Activated naive CD4-positive, alpha-beta T cell treated with Interleukin-2 at 50 U/mL for 16 hours (primary cell): ENCODE measurements at places on chromosomes 11 and 22.

GRCh38 chr22:27919942-27920755 lies 1.1 kb upstream of the PITPNB start:
- no peak for DNase-seq

- no peak for DNase-seq
These were observed 1.9 kb downstream of the BANF1 start for GRCh38 chr11:66004186-66004585.

- no peak for DNase-seq
These were observed 243.3 kb upstream of the B3GAT1 start for GRCh38 chr11:134655189-134655989.

GRCh38 chr11:74278721-74279161 lies 32.7 kb downstream of the P4HA3 start:
- no peak for DNase-seq

GRCh38 chr22:17945156-17945887 lies 79.0 kb downstream of the MICAL3 start:
- no peak for DNase-seq

GRCh38 chr22:37375801-37376200 lies 51.5 kb downstream of the ELFN2 start:
- no peak for DNase-seq

DNA sequence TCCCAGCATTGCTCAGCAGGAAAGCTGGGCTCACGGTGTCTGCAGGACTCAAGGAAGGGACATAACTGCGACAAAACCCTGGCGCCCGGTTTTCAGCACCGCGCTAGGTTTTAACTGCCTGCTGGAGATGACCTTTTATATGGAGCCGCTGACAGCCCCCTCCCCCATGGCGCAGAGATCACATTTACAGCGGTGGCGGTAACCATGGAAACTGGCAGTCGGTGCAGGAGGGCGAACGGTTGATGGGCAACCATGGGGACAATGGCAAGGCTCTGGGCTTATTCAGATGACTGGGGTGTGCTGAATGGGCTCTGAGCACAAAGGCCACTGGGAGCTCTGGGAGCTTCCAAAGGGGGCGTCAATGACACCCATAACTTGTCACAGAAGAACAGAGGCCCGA lies 37.2 kb downstream of the CELSR1 start:
- no peak for DNase-seq

- DNase-seq, result no peak
These were observed 130.5 kb upstream of the ANO3 start for GRCh38 chr11:26201411-26201810.

- DNase-seq, result no peak
These were observed 8.8 kb downstream of the TANGO2 start for GRCh38 chr22:20029550-20030225.

GRCh38 chr22:20487715-20488114 lies 7.9 kb downstream of the KLHL22 start:
- DNase-seq, result no peak

DNA sequence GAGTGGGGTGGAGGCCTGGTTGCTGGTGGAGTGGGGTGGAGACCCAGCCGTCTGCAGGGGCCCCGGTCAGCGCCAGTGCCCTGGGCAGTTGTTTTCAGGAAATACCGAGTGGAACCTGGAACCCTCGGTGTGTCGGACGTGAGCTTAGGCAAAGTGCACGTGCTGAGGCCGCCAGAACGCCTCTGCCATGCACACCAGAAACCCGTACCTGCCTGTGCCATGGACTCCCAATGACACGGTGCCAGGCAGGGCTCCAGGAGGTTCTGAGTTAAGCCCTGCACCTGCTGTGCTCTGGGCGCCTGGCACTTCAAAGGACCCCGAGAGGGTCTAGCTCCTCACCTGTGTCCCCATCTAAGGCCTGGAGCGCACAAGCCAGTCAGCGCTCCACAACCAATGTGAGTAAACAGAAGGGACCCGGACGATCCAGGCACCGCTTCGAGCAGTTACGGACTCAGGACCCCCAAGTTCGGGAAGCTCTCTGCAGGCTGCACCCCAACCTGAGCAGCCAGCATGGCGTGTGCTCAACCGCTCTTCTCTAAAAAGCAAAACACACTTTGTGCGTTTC lies 12.3 kb downstream of the TOLLIP start:
- DNase-seq, result no peak

DNA sequence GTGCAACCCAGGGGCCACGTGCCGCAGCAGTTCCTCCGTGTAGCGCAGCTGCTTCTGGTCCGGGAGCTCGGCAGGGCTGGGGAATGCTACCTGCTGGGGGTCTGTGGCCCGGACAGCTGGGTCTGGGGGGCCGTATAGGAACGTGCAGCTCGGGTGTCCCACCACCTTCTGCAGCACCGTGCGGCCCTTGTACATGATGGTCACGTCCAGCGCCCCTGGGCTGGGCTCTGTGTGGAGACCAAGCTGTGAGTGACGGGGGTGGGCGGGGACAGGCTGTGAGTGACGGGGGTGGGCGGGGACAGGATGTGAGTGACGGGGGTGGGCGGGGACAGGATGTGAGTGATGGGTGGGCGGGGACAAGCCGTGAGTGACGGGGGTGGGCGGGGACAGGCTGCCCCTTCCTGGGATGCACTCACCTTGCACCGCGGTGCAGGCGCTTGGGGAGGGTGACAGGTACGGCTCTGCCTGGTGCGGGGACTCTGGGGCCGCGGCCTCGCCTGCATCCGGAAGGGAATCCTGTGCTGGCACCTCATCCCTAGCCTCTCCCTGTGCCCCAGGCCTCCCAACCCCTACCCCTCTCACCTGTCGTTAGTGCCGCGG lies 2.3 kb downstream of the IRF7 start:
- DNase-seq, result peak; percentile 76

GRCh38 chr11:107857550-107858216 lies 904 bp downstream of the SLC35F2 start:
- no peak for DNase-seq

DNA sequence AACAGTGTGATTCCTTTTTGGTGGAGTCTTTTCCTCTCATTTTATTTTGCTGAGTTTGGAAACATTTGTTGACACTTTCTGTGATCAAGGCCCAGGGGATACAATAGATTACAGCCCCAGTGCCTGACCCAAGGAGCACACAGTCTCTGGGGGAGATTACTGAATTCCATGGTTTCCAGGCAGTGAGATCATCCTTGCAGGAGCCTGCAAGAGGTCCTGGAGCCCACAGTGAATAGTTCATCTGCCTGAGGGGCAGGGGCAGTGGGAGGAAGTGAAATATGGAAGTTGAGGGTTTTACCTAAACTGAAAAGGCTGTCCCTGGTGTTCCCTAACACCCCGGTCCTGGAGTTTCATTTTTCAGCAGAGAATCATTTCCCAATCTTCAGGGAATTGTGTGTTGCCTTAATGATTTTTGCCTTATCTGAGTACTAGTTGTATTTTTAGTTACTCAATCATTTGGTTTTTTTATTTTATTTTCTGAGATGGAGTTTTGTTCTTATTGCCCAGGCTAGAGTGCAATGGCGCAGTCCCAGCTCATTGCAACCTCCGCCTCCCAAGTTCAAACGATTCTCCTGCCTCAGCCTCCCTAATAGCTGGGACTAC lies 7.7 kb downstream of the CCS start:
- DNase-seq, result no peak

- no peak for DNase-seq
These were observed 4.8 kb downstream of the TST start for GRCh38 chr22:37014415-37014806.

DNA sequence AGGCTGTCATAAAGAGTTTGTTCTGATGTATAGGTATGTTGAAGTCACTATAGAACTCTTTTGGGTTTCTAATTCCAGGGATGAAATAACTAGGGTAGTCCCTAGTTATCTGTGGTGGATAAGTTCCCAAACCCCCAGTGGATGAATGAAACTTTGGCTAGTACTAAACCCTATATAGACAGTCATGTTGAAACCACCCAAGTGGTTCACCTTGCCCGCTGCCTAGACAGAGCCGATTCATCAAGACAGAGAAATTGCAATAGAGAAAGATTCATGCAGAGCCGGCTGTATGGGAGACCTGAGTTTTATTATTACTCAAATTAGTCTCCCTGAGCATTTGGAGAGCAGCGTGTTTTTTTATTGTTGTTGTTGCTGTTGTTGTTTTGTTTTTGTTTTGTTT lies 23.8 kb upstream of the NUCB2 start:
- DNase-seq, result no peak

DNA sequence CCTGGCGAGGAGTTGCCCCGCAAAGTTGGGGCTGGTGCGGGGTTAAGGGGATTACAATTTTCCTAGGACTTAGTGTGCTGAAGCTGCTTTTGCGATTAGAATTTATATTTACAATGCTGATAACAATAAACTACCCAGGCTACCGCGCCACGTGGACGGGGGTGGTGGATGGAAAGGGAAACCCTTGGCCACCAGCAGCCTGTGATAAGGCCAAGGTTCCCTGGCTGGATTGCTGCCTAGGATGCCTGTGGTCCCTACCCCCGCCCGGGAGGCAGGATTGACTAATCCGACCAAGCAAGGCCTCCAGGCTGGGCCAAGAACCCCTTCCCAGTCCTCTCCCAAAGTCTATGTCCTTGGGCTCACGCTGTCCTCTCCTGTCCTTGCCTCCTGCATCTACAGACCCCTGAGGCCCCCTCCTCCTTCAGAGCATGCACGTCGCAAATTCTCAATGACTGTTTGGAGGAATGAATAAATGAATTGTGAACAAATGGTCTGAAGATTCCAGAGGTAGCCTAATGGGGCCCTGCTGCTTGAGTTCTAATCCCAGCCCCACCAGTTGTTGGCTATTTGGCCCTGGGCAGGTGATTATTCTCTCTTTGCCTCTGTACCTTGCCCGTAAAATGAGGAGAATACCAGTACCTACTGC lies 7.6 kb upstream of the CHKA start:
- DNase-seq, result no peak

- DNase-seq, result no peak
These were observed 3.1 kb downstream of the EED start for GRCh38 chr11:86247608-86248007.

- no peak for DNase-seq
These were observed 1.9 kb downstream of the KCNQ1 start for GRCh38 chr11:2446590-2447252.

GRCh38 chr11:110908401-110909105 lies 196.3 kb upstream of the ARHGAP20 start:
- no peak for DNase-seq

GRCh38 chr11:34194576-34195335 lies 89.3 kb downstream of the NAT10 start:
- DNase-seq, result no peak
